Tongue (tissue), 3 donors: ENCODE measurements at places on chromosomes 11 and 22. TPM values are rescaled to one million over a fixed set of nuclear protein-coding genes. Genes with fewer than 3 reads are reported as not detected.

PRG2 gene
- total RNA-seq: not detected

MOV10L1 gene
- 1.0 TPM for total RNA-seq

DNA sequence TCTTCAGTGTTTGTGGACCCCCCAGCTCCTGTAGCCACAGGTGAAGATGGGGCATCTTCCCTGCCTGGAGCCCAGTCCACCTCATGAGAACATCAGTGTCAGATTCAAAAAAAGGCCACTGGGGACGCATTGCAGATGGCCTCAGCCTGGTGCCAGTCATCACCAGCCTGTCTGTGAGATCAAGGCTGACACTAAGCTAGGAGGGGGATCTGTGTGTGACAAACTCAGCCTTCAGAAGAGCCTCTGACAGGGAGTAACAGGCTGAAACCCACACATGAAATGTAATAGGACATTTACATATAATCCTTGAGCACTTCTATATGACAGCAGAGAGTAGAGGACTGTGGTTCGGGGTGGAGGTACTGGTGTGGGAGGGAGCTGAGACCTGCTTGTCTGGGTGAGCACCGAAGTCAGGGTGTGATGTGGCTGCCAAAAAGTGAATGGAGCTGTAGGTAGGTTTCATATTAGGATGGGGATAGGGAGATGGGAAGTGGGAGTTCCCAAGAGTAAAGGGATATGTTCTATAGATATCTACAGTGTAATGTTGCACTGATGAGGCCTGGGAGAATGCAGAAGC lies 20.5 kb upstream of the CCDC134 start:
- no peak for DNase-seq

- no peak for DNase-seq
Observed at GRCh38 chr11:68142028-68142412, 20.8 kb upstream of the CHKA start.

GRCh38 chr11:72591785-72592502 lies 82.3 kb downstream of the PDE2A start:
- no peak for DNase-seq

- no peak for DNase-seq
Observed at GRCh38 chr11:125193416-125193726, 28.8 kb downstream of the PKNOX2 start.

DNA sequence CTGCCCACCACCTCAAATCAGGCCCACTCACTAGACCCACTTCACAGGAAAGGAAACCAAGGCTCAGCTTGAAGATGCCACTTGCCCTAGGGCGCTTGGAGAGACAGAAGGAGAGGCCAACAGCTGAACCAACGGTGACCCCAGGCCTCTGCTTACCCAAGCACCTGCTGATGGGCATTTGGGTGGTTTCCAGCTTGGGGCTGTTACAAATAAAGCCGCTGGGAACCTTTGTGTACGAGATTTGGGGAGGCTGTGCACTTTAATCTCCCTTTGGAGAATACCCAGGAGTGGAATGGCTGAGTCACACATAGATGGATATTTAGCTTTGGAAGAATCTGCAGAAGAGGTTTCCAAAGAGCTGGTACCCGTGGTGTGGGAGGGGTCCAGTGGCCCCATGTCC lies 50.9 kb upstream of the LINC01488 start:
- no peak for DNase-seq

DNA sequence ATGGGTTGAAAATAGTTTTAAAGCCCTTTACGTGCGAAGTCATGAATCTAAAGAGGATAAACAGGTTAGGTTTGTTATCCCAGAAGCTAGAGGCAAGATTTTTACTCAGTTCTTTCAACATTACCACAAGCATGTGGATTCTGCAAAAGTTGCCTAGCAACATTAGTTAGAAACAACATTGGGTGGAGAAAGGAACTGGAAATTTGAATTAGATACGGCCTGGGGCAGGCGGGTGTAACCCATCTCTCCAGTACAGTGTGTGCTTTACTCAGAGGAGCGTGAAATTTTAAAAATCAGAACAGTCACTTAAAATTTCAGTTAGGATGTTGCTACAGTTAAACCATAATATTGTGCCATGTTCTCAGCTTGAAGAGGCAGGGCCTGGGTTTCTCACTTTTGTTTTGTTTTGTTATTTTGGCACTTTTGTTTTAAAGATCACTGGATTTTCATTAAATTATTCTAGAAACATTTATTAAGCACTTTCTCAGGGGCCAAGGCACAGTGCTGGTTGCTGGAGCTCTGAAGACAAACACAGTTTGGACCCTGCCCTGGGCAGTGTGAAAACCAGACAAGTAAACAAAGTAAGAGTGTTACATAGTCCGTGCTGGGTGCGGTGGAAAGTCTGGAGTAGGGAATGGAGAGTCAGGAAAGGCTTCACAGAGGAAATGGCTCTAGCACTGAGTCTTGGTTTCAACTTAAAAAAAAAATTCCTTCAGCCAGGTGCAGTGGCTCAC lies 4.4 kb upstream of the WEE1 start:
- DNase-seq: peak; percentile 96

DNA sequence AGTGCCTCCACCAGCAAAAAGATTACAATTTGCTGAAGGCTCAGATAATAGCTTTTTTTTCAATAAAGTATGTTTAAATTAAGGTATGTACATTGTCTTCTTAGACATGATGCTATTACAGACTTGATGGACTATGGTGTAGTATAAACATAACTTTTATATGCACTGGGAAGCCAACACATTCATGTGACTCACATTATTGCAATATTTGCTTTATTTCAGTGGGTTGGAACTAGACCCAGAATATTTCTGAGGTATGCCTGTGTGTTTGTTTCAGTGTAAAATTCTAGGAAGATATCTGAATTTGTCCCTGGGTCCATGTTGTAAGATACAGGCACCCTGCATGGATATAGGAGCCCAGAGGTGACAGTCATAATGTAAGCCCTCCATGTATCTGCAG lies 120.0 kb upstream of the BDNF start:
- no peak for DNase-seq

- DNase-seq: no peak
Observed at GRCh38 chr11:65887723-65888162, 528 bp downstream of the FIBP start.

GRCh38 chr11:38593649-38594048 lies 1995.6 kb upstream of the RAG2 start:
- no peak for DNase-seq
